Sigmoid colon (tissue), 7 donors: ENCODE measurements at places on chromosomes 2 and 18.

GRCh38 chr2:85547089-85547858, 8.3 kb downstream of the MAT2A start:
- DNase-seq = no peak

DNA sequence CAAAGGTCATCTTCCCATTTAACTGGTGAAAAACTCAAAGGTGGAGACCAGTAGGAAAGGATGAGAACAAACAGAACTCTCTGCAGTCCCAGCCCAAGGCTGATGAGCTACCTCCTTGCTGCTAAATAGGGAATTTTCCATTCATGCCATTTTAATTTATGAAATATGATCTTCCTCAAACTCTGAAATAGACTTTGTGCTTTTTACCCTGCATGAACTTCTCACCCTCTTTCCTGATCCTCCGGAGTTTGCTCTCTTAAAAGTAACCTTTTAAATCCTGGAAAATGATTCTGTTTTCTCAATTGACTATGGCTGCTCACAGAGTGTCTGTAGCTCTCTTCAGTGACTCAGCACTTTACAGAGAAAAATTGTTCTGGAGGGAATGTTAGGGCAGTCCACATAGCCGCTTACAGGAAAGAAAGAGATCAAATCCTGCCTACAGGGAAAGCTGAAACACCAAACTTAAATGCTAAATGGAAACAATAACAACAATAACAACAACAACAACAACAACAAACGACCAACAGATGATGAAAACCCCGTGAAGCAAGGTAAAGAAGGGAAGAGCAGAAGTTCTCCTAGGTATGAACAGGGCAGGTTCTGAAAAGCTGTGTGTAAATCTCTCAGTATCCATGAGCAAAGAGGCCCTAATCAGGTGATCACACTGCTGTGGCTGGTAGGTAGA, 79.8 kb upstream of the SESTD1 start:
- DNase-seq = no peak

GRCh38 chr2:25551316-25551715, 122.1 kb downstream of the DTNB start:
- no peak for DNase-seq

GRCh38 chr2:38146275-38146906, 70.4 kb upstream of the CYP1B1 start:
- DNase-seq = peak; percentile 69

DNA sequence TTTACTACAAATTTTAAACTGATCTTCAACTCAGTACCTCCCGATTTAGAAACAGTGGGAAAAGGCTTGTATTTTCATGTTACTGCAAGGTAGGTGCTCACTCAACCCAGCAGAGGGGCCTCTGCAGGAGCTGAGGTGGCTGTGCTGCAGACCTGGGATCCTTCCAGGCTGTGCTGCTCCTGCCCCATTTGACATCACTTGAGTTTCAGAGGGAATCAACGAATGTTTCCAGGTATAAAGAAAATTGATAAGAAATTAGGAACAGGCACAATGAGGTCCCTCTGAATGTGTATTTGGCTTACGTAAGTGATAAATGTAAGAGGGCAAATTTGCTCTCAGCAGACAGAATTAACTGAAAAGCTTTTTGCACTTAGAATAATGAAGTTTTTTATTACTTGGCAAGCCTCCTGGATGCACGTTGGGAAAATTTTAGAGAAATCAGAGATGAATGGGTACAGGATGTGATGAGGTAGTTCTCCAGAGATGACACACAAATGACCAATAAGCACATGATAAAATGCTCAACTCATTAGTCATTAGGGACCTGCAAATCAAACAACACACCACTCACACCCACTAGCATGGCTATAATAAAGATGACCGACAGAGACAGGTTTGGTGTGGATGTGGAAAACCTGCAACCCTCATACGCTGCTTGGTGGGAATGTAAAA, 114.0 kb downstream of the NOL10 start:
- no peak for DNase-seq

DNA sequence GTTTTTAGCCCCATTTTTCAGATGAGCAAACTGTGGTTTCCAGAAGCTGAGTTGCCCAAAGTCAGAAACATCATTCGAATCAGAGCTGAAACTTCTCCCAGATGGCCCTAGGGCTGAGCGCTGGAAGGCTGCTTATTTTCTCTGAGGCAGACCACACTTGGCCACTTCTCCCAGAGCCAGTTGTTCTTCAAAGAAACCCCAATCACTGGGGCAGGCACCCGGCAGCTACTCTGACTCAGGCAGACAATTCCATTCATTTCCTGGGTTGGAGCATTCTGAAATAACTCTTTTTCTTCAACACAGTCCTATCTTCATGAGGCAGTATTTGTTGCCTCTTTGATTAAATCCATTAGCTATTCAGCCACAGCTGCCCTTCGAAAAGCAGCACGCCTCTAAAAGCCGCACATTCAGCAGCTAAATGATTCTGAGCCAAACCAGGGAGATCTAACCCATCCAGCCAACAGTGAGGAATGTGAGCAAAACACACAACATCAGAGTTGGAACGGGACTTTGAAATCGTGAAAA, 40.9 kb downstream of the LRATD1 start:
- no peak for DNase-seq

GRCh38 chr2:12560618-12561017, 156.1 kb upstream of the TRIB2 start:
- DNase-seq = no peak
